ENCODE measurements at places on chromosomes 2 and 18. TPM values are rescaled to one million over a fixed set of nuclear protein-coding genes. Genes with fewer than 3 reads are reported as not detected.

Gene PKDCC
- total RNA-seq = 28.5 TPM

DNA sequence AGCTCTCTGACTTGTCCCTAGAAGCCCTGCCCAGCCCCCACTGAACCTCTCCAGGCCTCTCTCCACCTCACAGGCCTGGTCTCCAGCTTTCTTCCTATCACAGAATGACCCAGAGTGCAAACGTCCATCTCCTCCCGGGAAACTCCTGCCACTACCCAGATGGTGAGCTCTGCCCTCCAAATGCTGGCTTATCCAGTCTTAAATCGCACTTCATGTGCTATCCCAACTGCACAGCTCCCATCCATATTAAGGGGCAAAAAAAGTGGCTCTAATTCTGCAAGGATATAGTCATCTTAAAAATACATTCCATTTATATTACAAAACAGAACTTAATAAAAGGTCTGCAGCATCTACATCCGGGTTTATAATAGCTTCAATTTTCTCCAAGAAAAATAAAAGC, 70.8 kb upstream of the CDC42EP3 start:
- H3K4me3 ChIP-seq = no peak overlapping the region
- DNase-seq = no peak
- H3K4me1 ChIP-seq = no peaks in the 10 kb centered on the region
- H3K27me3 ChIP-seq = 0 out of 3 replicates have a peak, but pooled peaks cover 4% of the 10 kb centered on the region
- no peak overlapping the region for H3K27ac ChIP-seq

Gene ABCA12
- total RNA-seq = 0.04 TPM

- H3K27ac ChIP-seq = no peak overlapping the region
- peaks cover 7% of the 10 kb centered on the region for H3K4me1 ChIP-seq
- H3K27me3 ChIP-seq = peaks cover 63% of the 10 kb centered on the region
- no peaks in the 10 kb centered on the region for H3K36me3 ChIP-seq
Observed at GRCh38 chr2:24926602-24927252, 6.7 kb upstream of the ADCY3 start.

Gene HEATR5B
- total RNA-seq = 17.6 TPM

- DNase-seq = no peak
- H3K4me1 ChIP-seq = no peaks in the 10 kb centered on the region
- no peak overlapping the region for H3K27ac ChIP-seq
- no peaks in the 10 kb centered on the region for H3K36me3 ChIP-seq
Observed at GRCh38 chr2:236505041-236505440, 64.6 kb upstream of the ACKR3 start.

- peak overlapping the region; percentile 80 for H3K27ac ChIP-seq
- peak; percentile 57 for DNase-seq
- peaks cover 34% of the 10 kb centered on the region for H3K36me3 ChIP-seq
- H3K4me3 ChIP-seq = peak overlapping the region; percentile 87
- peaks cover 51% of the 10 kb centered on the region for H3K4me1 ChIP-seq
Observed at GRCh38 chr2:206160807-206161179, 1.1 kb downstream of the EEF1B2 start.

- H3K36me3 ChIP-seq = no peaks in the 10 kb centered on the region
- no peak overlapping the region for H3K27ac ChIP-seq
- peaks cover 24% of the 10 kb centered on the region for H3K4me1 ChIP-seq
- no peaks in the 10 kb centered on the region for H3K27me3 ChIP-seq
- no peak overlapping the region for H3K4me3 ChIP-seq
Observed at GRCh38 chr2:74690571-74690970, 36.5 kb downstream of the SEMA4F start.

- peaks cover 59% of the 10 kb centered on the region for H3K36me3 ChIP-seq
- H3K27me3 ChIP-seq = no peaks in the 10 kb centered on the region
- no peak for DNase-seq
- peaks cover 41% of the 10 kb centered on the region for H3K4me1 ChIP-seq
Observed at GRCh38 chr2:201194097-201194496, 11.2 kb downstream of the CASP10 start.

DNA sequence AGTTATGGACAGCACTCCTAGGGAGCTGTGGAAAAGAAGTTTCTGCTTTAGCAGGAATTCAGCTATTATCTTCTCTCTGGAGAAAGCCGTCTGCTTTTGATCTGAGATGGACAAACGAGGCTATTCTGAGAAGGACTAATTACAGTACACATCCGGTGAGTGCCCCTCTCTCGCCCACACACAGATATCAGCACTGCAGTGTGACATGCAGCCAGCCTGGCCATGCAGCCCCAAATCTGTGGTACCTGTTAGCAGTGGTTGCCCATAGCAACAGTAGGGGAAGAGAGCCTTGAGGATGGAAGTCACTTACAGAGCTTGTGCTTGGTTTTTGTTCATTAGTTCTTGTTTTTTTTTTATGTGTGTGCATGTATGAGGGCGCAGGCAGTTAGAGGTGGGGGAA, 73.9 kb upstream of the TRIB2 start:
- no peaks in the 10 kb centered on the region for H3K4me1 ChIP-seq
- no peaks in the 10 kb centered on the region for H3K27me3 ChIP-seq
- DNase-seq = no peak
- H3K36me3 ChIP-seq = no peaks in the 10 kb centered on the region

- H3K36me3 ChIP-seq = no peaks in the 10 kb centered on the region
- H3K27ac ChIP-seq = no peak overlapping the region
- H3K4me1 ChIP-seq = peaks cover 18% of the 10 kb centered on the region
- H3K4me3 ChIP-seq = no peak overlapping the region
- DNase-seq = no peak
Observed at GRCh38 chr18:58209326-58209725, 165.3 kb downstream of the NEDD4L start.

- no peak overlapping the region for H3K4me3 ChIP-seq
- no peaks in the 10 kb centered on the region for H3K36me3 ChIP-seq
- DNase-seq = no peak
- H3K4me1 ChIP-seq = no peaks in the 10 kb centered on the region
- H3K27me3 ChIP-seq = no peaks in the 10 kb centered on the region
Observed at GRCh38 chr18:34354351-34354750, 129.6 kb upstream of the NOL4 start.

Gene TRIM43
- total RNA-seq = not detected

DNA sequence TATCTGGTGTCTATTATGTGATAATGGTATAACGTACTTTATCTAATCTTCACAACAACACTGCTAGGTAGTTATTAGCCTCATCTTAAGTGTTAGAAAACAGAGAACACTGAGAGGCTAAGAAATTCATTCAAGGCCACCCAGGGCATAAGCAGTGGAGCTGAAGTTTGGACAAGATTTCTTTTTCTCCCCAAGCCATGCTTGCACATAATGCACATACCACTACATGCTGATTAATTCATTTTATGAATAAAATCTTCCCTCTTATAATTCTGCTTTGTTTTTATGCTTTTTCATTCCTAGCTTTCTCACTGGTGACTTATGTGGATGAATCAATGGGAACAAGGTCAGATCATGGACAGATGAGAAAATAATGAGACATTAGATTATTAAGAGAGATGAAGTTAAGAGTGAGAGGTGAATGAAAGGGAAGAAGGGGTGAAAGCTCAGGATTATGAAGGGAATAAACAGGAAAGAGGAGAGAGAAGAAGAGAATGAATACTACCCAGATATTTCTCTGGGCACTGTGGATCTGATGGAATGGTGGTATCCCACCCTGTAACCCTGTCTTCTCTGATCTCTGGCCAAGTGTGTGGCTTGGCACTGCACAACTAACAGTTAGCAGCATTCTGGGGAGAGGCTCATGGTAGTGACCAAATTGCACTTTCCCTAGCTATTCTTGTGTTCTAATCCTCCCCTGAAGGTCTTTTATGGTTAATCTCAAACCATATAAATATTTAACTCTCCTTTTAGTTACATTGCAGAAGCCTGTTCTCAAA, 17.7 kb upstream of the GALNT3 start:
- no peaks in the 10 kb centered on the region for H3K27me3 ChIP-seq
- no peaks in the 10 kb centered on the region for H3K36me3 ChIP-seq
- no peak for DNase-seq
- H3K4me3 ChIP-seq = no peak overlapping the region
- H3K27ac ChIP-seq = no peak overlapping the region
- H3K4me1 ChIP-seq = no peaks in the 10 kb centered on the region

DNA sequence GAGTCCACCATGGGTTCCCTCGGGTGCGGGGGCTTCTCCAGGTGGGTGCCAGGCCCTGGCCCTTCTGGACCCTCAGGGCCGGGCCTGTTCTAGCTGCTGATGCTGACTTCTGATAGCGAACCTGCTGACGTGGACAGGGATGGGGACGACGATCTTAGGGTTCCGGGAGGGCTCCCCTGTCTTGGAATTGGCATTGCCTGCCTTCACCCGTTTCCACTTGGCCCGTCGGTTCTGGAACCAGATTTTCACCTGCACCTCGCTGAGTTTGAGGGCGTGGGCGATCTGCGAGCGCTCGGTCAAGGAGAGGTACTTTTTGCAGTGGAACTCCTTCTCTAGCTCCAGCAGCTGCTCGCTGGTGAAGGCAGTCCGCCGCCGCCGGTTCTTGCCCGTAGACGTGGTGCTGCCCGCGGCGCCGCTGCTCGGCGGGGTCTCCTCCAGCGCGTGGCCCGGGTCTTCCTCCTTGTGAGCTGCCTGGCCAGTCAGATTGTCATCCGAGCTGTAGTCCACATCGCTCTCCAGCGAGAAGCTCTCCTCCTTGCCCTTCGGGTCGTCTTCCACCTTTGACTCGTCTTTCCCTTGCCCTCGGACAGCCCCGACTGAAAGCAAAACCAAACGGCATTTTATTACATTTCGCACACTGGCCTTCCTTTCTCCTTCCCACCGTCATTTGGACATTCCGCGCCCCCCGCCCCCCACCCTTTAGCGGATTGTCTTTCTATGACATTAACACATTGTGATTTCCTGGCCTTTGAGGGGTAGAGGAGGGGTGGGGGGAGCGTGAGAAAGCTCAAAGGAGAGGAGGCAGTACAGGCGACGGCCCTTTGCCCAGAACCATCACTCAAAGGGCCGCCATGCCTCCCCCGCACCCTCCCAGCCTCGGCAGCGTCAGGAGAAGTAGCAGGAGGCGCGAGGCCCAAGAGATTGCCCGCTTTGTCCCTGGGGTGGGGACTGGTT, 2.1 kb downstream of the GBX2 start:
- no peak overlapping the region for H3K4me3 ChIP-seq
- no peaks in the 10 kb centered on the region for H3K36me3 ChIP-seq
- H3K27me3 ChIP-seq = peaks cover 27% of the 10 kb centered on the region
- DNase-seq = no peak
- H3K4me1 ChIP-seq = peaks cover 19% of the 10 kb centered on the region

DNA sequence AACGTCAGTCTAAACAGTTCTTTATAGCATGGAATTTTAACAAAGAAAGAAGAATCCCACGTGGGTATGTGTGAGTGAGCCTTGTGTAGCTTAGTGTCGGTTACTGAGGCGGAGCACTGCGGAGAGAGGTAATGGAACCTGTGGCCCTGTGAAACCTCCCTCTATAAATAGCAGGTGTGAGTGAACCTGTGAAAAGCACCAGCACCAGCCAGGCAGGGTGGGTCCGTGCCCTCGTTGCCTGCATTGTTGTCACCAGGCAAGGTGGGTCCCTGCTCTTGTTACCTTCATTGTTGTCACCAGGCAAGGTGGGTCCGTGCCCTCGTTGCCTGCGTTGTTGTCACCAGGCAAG, 4.7 kb downstream of the CTDP1 start:
- 0 out of 3 replicates have a peak, but pooled peaks cover 2% of the 10 kb centered on the region for H3K36me3 ChIP-seq
- DNase-seq = no peak
- no peaks in the 10 kb centered on the region for H3K27me3 ChIP-seq
- H3K4me3 ChIP-seq = no peak overlapping the region

GRCh38 chr18:46393230-46393629, 263.8 kb downstream of the LOXHD1 start:
- peaks cover 21% of the 10 kb centered on the region for H3K27me3 ChIP-seq
- DNase-seq = no peak
- H3K27ac ChIP-seq = no peak overlapping the region
- H3K4me3 ChIP-seq = no peak overlapping the region
- no peaks in the 10 kb centered on the region for H3K36me3 ChIP-seq
- no peaks in the 10 kb centered on the region for H3K4me1 ChIP-seq

Gene TSHZ1
- total RNA-seq = 2.5 TPM

GRCh38 chr2:60857056-60857455, 24.3 kb upstream of the REL start:
- no peak overlapping the region for H3K27ac ChIP-seq
- DNase-seq = no peak
- H3K27me3 ChIP-seq = no peaks in the 10 kb centered on the region

Gene MC2R
- total RNA-seq = not detected

DNA sequence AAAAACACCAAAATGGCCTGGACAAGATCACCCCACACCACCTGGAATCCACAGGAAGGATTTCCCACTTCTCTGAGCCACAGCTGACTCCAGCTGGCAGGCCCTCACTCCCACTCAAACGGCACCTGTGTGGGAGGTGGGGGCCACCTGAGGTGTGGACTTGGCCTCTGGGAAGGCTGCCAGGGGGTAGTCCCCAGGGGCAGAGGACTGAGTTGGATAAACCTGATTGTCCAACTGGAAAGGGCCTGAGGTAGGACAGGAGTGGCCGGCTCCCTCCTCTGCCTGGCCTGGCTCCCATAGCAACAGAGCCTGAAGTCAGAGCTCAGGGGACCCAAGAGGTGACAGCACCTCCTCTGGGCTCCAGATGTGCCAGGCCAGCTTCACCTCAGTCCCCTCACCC, 300.2 kb downstream of the CELF4 start:
- no peak overlapping the region for H3K4me3 ChIP-seq
- H3K36me3 ChIP-seq = no peaks in the 10 kb centered on the region
- DNase-seq = no peak
- H3K27me3 ChIP-seq = peaks cover 1% of the 10 kb centered on the region
- no peaks in the 10 kb centered on the region for H3K4me1 ChIP-seq

Gene MAPRE3
- total RNA-seq = 0.31 TPM

DNA sequence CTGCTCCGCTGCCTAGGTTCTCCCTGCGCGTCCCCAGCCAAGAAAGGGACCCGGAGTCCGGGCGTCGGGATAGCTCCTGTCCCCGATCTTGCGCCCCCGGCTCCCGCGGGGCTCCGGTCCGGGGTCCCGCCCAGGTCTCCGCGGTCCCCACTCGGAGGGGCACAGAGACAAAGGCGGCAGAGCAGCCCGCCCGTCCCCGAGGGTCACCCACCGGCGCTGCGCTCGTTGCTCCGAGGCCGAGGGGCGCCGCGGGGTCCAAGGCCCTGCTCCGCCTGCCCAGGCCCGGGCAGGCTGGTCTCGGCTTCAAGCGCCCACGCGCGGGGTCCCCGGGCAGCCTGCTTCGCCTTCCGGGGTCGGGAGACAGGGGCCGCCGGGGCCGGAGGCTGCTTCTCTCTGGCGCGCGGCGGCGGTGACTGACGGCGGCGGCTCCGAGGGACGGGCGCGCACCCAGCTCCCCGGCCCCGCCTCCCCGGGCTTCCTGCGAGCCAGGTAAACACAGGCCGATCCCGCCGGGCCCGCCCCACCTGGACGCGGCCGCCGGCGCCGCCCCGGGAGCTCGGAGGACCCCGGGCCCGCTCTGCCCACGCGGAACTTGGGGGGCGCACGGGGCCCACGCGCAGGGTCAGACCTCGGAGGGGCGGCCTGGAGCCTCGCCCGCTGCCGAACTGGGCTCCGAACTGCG, at the start of gene MBP:
Gene MBP, minus strand, starts transcription at position 415 of the 682 bp plus-strand sequence. CDS start 27,522 bp downstream, outside the sequence.
- no peak within 1 kb of the TSS for H3K27ac ChIP-seq
- peak within 1 kb of the TSS; percentile 82 for H3K4me3 ChIP-seq
- no peaks in the 10 kb centered on the region for H3K36me3 ChIP-seq
- peaks cover 36% of the 10 kb centered on the region for H3K4me1 ChIP-seq
